ENCODE measurements at places on chromosomes 13 and 19. TPM values are rescaled to one million over a fixed set of nuclear protein-coding genes. Genes with fewer than 3 reads are reported as not detected.

The ZNF382 gene
- 0.57 TPM for polyA plus RNA-seq

The GDF15 gene
- polyA plus RNA-seq = 0.27 TPM

The ZNF729 gene
- not detected for polyA plus RNA-seq

The TEX101 gene
- not detected for polyA plus RNA-seq

The CYP4F11 gene
- polyA plus RNA-seq = 2.4 TPM

The NLRP12 gene
- not detected for polyA plus RNA-seq

The CAPN12 gene
- 6.0 TPM for polyA plus RNA-seq

The ZNF837 gene
- polyA plus RNA-seq = 0.39 TPM

Data from keratinocyte (primary cell).